ENCODE measurements at places on chromosomes 4 and X.

GRCh38 chrX:2689773-2690666 is 1.1 kb upstream of the CD99 start:
- no peak for DNase-seq

DNA sequence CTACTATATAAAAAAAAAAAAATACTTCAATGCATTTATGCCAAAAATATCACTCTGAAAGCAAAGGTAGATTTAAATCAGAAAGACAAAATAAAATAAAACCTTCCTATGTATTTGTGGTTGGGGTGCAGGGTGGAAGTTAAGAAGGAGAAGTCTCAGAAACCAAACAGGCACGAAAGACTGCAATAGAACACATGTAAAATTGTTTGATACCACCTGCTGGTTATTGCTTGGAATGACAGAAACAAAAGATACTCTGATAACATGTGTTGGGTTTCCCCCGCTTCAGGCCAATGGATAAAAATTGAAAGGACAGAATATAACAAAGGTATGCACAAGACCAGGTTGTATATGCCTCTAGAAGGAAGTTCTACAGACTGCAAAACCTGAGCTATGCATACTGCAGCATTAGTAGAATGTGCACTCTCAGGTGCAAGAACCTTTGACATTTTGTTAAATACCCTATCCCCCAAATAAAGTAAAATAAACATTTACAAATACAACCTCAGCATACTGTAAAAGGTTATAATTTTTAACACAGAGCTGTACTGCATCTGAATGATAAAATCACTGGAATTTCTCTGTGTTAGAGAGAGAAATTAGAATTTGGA is 118.8 kb downstream of the GABRA2 start:
- DNase-seq: no peak

DNA sequence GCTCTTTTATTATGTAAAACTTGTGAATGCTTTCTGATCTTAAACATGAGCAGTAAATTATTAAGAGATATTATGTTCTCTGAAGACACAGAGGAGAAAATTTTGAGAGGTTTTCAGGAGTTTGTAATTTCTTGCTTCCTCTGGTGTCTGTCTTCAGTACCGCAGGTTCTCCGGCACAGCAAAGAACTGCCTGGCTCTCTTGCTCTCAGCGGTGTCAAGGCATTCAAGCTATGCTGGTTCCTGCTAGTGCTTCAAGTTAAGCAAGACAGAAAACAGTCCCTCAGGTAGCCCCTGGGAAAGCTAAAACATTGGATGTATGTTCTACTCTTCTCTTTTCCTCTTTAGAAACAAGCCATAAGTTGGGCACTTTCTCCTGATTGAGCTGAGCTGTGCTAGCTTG is 120.2 kb upstream of the CENPE start:
- DNase-seq: no peak

DNA sequence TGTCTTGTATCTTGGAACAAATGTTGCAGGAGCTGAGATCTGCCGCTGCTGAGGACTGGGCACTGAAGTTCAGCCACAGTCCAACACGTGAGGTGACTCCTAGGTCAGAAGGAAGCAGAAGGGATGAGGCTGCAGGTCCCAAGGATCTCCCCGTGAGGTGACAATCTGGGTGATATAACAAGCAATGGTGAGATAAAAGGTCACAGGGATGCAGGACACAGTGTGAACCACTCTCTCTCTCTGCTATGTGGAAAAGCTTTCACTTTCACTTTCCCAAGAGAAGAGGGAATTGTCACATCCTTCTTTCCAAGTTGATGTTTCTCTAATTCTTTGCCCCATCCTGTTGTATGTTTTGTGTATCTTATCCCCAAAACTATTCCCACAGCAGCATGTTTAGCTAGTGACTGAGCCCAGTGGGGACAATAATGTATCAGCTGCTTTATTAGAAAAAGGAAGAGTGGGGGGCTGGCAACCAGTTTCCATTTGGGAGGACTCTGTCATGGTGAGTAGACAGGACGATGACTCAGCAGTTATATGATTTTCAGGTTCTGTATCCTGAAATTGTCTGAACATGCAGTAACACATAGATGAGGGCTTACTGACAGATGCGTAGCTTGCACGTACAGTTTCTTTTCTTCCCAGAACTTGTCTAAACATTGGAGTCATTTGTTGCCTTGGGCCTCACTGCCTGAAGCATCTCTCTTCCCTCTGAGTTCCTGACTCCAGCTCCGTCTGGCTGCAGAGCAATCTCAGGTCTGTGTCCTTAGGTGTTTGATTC is 1415.8 kb upstream of the TENM3 start:
- DNase-seq: no peak

- no peak for DNase-seq
Measured at GRCh38 chr4:52259978-52260377, 208.9 kb downstream of the SPATA18 start.
